Activated B cell treated with CpG ODN at 0.5 μM for 24 hours (primary cell): ENCODE measurements at places on chromosomes 11 and 22.

DNA sequence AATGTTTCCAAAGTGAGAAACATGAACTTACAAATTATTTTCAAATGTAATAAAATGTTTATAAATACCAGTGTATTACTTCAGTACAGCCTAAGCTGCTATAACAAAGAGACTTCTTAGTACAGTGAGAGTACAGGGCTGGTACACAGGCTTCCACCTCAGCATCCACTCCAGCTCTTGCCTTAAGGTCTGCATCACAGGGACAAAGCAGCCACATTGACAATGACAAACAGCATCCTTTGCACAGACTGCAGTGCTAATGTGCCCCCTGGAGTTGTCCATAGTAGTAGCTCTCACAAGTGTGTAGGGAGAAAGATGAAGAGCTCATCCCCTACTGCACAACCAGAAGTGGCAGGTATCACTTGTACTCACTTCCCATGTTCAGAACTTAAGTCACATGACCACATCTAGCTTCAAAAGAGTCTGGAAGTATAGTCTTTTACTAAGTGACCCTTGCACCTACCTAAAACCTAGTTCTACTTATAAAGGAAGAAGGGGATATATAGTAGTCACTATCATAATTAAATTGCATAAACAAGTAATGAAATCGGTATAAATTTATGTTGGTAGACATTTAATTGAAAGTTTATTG is 10.7 kb upstream of the LIPT2 start:
- DNase-seq, result no peak

DNA sequence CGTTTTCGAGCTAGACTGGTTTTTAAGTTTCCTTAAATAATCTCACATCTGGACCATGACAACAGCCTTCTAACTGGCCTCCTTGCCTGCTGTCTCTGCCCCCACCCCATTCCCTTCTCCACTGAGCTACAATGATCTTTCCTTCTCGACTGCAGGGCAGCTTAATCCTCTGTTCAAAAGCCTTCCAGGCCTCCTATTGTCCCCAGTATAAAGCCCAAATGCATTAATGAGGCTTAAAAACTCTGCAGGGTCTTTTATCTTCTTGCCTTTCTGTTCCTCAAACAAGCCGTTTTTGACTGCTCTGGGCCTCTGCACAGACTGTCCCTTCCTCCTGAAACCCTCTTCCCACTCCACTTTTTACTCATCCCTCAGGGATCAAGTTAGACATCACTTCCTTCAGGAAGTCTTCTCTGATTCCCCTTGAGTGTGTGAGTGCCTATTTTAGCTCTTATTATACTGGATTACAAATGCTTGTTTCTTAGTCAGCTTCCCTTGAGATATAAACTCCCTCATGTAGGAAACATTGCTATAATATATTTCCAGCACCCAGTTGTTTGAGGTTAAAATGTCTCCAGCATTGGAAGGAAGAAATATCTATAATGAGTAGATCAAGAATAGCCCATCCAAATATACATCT is 23.6 kb upstream of the PAMR1 start:
- DNase-seq, result no peak

DNA sequence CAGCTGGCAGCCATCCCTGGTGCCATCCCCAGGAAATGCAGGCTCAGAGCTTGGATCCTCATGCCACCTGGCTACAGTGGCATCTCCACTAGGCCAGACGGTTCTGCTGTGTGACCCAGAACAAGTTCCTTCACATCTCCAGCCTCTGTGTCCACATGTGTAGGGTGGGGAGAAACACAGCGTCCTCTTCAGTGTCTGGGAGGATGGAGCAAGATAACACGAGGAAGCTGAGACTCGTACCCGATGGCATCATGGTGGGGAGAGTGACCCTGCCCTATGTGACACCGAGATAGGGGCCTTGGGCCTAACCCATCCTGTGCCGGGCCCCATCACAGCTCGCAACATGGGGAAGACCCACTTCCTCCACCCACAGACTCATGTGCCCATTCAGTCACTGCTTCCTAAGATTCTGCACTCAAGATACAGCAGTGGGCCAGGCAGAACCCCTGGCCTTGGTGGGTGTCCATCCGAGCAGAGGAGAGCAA is 78.5 kb downstream of the MORC2 start:
- peak; percentile 4 for DNase-seq

GRCh38 chr11:66070604-66071380 is 720 bp downstream of the PACS1 start:
- DNase-seq, result no peak

DNA sequence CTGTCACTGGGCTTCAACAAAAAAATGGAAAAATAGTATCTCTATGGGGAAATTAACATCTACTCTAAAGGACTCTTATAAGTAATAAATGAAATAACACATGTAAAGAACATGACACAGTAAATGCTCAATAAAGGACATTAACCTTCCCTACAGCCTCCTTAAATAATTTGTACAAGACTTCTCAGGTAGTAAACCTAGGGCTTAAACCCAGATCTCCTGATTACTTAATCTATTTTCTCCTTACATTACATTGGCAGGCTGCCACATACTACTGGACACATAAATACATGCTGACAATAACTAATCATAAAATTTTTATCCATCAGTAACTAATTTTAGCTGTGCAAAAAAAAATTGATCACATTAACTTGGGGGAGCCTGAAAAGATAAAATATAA is 4.9 kb downstream of the AMBRA1 start:
- DNase-seq, result no peak

DNA sequence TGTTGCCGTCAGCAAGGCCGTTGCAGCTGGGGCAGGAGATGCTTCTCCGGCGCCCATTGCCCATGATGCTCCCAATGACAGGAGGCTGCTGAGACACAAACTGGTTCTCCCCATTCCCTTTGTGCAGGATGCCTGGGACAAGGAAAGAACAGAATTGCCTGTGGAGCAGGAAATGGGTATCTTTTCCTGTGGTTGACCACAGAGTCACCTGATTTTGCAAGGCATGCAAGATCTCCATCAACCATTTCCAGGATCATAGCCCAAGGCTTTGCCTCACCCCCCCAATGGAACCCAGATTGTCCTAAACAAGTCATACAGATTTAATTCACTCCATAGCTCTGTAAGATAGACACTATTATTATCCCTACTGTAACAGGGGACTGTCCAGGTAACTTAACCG is 148.1 kb upstream of the NARS2 start:
- no peak for DNase-seq

GRCh38 chr11:129239207-129239606 is 47.1 kb upstream of the ARHGAP32 start:
- DNase-seq, result no peak

DNA sequence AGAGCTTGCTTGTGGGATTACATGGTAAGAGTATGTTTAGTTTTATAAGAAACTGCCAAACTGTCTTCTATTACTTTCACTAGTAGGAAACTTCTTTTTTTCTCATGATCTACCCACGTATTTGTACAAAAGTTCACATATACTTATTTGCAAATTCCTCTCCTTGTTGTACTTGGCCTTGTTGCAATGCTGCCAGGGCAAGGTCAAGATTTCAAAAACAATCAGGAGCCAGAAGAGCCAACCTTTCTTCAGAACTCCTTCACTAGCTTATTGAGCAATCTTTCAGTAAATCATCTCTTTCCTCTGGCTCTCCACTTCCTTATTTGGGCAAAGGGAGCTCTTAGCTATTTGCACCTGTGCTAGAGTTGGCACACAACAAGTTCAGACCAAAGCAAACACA is 9.7 kb downstream of the SRSF8 start:
- DNase-seq, result no peak

- DNase-seq, result no peak
These were observed 147.8 kb downstream of the COMMD9 start for GRCh38 chr11:36141196-36141953.

DNA sequence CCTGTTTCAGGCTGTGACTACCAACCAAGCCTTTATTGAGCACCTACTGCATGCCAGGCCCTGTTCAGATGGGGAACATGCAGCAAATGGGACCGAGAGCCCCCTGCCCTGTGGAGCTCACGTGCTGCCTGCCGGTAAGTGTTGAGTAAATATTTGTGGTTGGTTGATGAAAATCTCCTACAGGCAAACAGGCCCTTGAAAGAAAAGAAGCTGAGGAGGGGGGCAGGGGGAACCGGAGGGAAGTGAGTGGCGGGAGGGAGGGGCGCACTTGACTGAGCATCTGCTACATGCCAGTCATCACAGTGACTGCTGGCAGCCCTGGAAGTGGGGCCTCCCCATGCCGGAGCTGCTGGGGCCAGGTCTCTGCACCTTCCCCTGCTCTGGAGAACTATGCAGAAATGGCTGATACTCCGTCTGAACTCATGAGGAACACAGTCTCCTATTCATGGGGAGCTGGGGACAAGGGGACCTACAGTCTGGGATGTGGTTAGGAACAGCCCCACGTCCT is 34.2 kb downstream of the MACROD1 start:
- DNase-seq, result no peak

DNA sequence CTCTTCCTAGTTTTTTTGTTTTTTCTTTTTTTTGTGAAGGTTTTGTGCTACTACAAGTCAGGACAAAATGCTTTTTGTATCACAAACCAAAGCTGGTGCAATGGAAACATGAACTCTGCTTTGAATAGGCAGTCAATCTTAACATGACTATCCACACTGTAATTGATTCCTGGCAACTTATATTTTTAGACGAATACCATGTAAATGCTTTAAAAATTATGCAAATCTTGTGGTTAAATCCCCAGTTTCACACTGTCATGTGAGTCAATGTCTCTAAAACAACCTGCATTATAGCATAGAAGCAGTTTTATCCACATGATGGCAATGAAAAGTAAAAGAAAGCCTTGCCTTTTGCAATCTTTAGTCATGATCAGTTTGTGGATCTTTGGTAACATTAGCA is 8.9 kb downstream of the TRPC6 start:
- no peak for DNase-seq

- no peak for DNase-seq
These were observed 2.5 kb upstream of the HBB start for GRCh38 chr11:5229356-5229755.

DNA sequence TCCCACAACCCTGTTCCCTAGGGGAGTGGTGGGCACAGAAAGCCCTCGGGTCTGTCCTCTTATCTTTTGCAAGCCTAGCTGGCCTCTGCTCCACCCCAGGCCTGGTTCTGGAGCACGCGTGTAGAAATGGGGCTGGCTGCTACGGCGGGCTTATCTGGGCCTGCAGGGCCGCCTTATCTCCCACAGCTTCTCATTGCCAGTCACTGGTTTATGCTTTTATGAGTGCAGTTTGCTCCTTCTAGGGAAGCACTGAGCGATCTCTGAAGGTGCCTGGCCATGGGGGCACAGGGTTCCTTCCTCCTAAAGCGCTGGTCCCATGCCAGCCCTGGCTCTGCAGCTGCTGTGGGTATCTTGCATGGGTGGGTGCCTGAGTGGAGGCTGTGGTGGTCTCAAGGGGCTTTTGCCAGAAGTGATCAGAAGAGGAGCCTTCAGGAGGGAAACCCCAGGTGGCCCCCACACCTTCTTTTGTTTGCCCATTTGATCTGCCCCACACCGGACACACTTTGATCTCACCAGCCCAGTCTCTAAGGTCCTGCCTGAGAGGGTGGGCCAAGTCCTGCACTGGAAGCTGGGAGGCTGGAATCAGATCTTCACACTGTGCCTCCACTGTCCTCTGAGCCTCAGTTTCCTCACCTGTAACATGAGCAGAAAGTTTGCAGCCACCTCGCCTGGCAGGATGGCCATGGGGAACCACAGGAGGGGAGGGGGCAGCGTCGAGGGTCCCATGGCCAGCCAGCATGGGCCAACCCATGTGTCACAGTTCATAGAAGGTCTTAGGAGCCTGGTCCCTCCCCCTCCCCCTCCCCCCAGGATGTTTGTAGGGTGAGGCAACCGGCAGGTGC is 86.6 kb upstream of the FGF3 start:
- no peak for DNase-seq

- DNase-seq, result no peak
These were observed at the start of gene ART5 for GRCh38 chr11:3641701-3642070. TSS of gene ART5 (minus strand) at chr11:3641992. CDS start at chr11:3641862, 130 bp downstream.

DNA sequence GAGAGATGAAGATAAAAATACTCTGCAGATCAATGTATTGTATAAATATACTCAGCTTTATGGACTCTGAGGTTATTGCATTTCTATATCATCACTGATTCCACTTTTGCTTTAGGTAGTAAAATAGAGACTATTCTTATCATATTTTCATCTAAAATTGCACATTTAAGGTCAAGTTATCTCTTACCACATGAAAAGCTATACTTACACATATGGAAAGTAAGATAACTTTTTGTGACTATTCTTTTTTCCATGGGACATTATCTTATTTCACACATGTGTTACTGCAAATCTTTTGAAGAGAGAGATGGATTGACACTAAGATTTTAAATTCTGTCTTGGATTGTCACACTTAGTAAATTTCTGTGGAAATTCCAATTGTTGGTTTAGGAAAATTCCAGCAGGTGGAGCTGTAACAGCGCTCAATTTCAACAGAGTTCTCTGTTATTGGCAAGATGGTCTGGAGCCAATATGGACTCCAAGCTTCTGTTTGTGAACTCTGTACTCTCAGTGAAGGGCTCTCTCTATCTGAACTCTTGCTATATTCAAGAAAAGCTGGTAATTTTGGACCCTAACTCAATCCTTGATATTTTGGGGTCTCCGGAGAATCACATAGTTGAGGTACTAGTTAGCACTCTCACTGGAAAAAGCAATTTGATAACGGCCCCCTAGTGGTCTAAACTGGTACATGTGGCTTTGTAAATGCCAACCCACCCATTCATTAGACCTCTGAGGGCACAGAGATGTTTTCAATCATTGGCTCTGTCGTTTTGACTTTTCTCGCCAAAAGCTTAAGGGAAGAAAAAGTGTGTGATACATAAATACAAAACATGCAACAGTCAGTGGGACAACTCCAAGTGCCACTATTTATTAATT is 429.7 kb downstream of the ETS1 start:
- DNase-seq, result no peak

DNA sequence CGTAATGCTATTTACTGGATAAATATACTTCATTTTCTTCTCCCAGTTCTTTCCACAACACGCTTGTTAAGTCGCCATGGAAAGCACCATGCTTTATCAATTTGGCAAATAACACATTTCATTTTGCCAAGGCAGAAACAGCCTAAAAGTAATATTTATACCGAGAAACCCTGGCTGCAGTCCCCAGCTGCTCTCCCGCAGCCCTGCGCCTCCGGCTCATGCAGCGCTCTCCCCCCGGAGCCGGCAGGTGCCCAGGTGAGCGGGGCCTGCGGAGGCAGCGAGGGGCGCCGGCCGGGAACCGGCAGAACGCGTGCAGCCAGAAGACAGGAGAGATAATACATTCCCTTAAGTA is 681 bp upstream of the ARHGEF12 start:
- no peak for DNase-seq

DNA sequence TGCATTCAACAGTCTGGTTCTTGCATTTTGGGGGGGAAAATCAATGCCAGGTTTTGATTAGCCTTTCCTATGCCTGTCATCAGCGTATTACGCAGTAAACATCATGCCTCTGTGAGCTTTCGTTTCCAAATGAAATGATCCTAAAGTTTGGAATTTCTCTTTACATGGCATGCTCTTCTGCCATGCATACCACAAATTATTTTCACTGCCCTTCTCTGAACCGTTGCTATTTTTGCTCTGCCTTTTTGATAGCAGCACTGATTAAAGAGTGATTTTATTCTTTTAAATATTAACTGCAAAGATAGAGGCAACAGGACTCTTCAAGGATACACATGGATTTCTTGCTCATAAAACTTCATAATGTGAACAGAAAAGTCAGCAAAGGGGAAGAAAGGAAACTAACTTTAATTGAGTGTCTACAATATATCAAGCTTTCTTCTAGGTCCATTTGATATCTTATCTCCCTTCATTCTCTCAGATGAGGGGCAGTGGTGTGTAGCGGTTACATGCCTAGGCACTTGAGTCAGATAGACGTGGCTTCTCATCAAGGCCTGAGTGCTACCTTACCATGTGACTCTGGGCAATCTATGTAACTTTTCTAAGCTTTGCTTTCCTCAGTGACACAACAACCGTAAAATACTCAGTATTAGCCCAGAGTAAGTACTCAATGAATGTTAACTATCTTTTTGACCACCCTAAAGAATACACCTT is 25.0 kb upstream of the FZD4 start:
- DNase-seq, result no peak
